IMR-90 (cell line): ENCODE measurements at places on chromosomes 2 and 18. TPM values are rescaled to one million over a fixed set of nuclear protein-coding genes. Genes with fewer than 3 reads are reported as not detected.

NT5DC4 gene
- total RNA-seq: not detected in 2 replicates

DNA sequence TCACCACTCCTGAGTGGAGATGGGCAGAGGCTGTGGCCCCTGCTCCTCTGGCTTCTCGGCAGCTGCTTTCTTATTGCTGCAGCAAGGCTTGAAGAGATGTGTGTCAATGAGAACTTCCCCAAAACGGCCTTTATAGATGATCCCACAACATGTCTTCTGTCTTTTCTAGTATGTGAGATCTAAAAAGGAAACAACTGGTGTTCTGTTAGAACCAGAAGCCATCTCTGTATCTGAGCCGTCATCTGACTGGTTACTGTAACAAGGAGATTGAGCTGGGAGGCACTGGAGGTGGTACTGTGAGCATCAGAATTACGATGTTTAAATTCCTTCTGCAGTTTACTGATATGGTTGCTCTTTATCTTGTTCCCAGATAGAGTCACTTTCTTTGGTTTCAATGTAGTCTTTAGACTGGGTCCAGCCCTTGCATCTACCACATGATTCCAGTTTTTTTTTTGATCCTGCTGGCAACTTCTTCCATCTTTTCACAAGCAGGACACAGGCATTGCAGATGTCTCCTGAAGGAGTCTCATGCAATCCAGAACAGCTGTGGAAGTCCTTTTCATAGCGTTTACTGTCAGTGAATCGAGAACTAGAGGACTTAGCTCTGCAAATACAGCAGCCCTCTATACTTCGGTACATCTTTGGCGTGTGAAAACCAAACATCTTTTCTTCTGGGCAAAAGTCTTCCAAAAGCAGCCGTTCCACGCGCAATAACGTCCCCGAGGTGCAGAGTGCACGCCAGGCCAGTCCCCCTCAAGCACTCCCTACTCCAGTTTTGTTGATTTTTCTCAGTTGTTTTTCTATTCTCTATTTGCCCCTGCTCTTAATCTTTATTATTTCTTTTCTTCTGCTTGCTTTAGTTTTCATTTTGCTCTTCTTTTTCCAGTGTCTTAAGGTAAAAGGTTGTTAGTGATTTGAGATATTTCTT lies 29.7 kb downstream of the TAF4B start:
- no peak overlapping the region for H3K27ac ChIP-seq
- H3K27me3 ChIP-seq: no peaks in the 10 kb centered on the region
- H3K4me1 ChIP-seq: no peaks in the 10 kb centered on the region
- H3K36me3 ChIP-seq: no peaks in the 10 kb centered on the region
- no peak for DNase-seq

- H3K4me1 ChIP-seq: peaks cover 13% of the 10 kb centered on the region
- H3K27me3 ChIP-seq: no peaks in the 10 kb centered on the region
- DNase-seq: peak; percentile 50
- H3K27ac ChIP-seq: no peak overlapping the region
- H3K36me3 ChIP-seq: no peaks in the 10 kb centered on the region; the same call in 1 of the 2 replicates
- no peak overlapping the region for H3K4me3 ChIP-seq
Measured at GRCh38 chr2:135791418-135792190, 45.4 kb downstream of the LCT start.

- no peak overlapping the region for H3K27ac ChIP-seq
- no peaks in the 10 kb centered on the region for H3K4me1 ChIP-seq
- no peaks in the 10 kb centered on the region for H3K36me3 ChIP-seq
- H3K27me3 ChIP-seq: no peaks in the 10 kb centered on the region
Measured at GRCh38 chr2:122167515-122167914, 412.1 kb downstream of the TSN start.

GRCh38 chr2:82317012-82317411 lies 2012.5 kb upstream of the LRRTM1 start:
- no peak overlapping the region for H3K27ac ChIP-seq
- H3K4me3 ChIP-seq: no peak overlapping the region
- DNase-seq: no peak
- H3K36me3 ChIP-seq: no peaks in the 10 kb centered on the region
- H3K4me1 ChIP-seq: no peaks in the 10 kb centered on the region

- H3K36me3 ChIP-seq: no peaks in the 10 kb centered on the region
- no peak overlapping the region for H3K4me3 ChIP-seq
- H3K27ac ChIP-seq: no peak overlapping the region
- no peak for DNase-seq
- peaks cover 14% of the 10 kb centered on the region for H3K27me3 ChIP-seq
Measured at GRCh38 chr2:207787017-207787416, 17.3 kb upstream of the FZD5 start.

GRCh38 chr2:172693037-172693436 lies 42.6 kb upstream of the RAPGEF4 start:
- H3K4me1 ChIP-seq: peaks cover 10% of the 10 kb centered on the region
- H3K36me3 ChIP-seq: no peaks in the 10 kb centered on the region
- DNase-seq: peak; percentile 99
- no peak overlapping the region for H3K27ac ChIP-seq
- H3K27me3 ChIP-seq: no peaks in the 10 kb centered on the region
